Activated CD4-positive, CD25-positive, alpha-beta regulatory T cell treated with anti-CD3 and anti-CD28 coated beads, Interleukin-2, amount 50 U/mL, for 24 hours (primary cell): ENCODE measurements at places on chromosomes 3 and 15.
A peak's percentile ranks its signal among the peaks of the same experiment; 100 is the strongest.

DNA sequence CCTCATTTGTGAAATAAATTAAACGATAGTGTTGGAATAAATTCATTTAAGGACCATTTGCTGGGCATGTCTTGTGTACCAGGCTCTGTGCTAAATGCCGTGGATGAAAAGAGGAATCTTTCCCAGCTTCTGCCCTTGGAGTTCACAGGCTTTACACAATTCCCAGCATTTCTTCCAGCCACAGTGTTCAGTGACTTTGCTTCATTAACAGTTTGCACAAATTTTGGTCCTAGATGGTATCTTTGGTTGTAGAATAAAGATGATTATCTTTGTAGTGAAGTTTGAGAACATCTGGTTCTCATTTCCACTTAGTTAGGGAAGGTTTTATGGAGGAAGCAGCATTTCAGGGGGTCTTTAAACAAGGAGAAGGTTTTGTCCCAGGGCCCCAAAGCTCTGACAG lies 100.1 kb downstream of the LRTM1 start:
- no peak for ATAC-seq

DNA sequence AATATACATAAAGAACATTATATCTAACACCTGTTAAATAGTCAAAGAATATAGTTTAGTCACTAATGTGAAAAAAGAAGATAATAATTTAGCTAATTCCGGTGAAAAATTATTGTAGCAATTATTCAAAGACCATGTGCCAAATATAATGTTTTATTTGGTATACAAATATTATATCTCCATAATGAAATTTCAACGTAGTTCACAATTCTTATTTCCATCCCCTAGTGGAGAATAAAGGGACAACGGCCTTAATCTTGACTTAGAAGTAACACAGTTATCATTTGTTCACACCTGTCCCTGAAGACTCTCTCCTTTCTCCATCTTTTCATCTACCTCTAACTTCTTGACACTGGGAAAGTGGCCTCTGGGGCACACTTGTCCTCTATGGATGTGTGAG lies 213.4 kb downstream of the ERC2 start:
- no peak for ATAC-seq

- ATAC-seq, result no peak
These were observed 26.6 kb downstream of the ACKR4 start for GRCh38 chr3:132623646-132624045.

GRCh38 chr15:71066983-71067382 lies 48.3 kb upstream of the THSD4 start:
- no peak for ATAC-seq

DNA sequence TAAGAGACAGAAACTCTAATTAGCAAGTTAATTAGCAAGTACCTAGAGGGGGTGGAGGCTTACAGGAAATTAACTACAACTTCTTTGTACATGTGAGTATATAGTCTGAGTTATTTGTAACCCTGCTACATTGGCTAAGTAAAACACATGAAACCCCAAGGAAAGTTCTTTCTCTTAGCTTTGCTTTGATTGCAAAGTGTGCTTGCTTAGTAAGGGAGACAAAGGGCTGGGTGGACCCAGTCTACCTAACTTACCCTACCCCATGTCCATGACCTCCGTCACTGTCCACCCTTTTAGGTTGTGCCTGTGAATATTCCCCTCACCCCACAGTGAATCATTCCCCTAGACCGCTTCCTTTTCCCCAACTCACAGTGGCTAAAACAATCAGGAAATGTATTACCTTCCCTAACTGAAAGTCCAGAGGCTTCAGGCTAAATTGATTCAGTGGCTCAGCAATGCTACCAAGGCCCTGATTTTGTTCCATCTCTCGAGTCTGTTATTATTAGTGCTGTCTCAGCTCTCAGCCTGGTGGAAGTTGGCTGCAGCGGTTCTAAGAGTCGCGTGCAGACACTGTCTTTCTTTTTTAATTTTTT lies 31.1 kb upstream of the RYR3 start:
- ATAC-seq, result no peak

GRCh38 chr15:39140060-39140604 lies 440.7 kb upstream of the THBS1 start:
- ATAC-seq, result no peak

GRCh38 chr3:196378146-196378841 lies 40.1 kb upstream of the TM4SF19 start:
- ATAC-seq, result no peak

GRCh38 chr15:40061212-40061901 lies 22.4 kb upstream of the SRP14 start:
- peak; percentile 58 for ATAC-seq

GRCh38 chr15:24729760-24730159 lies 54.2 kb downstream of the NPAP1 start:
- no peak for ATAC-seq

DNA sequence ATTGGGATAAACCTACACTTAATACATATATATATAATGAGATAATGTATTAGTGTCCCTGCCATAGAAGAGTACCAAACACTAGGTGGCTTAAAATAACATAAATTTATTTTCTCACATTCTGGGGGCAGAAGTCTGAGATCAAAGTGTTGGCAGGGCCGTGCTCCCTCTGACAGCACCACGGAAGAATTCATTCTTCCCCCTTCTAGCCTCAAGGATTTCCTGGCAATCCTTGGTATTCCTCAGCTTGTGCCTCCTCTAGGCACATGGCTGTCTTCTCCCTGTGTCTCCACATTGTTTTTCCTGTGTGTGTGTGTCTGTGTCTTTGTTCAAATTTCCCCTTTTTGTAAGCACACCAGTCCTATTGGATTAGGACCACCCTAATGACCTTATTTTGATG lies 115.2 kb upstream of the AGBL1 start:
- no peak for ATAC-seq

DNA sequence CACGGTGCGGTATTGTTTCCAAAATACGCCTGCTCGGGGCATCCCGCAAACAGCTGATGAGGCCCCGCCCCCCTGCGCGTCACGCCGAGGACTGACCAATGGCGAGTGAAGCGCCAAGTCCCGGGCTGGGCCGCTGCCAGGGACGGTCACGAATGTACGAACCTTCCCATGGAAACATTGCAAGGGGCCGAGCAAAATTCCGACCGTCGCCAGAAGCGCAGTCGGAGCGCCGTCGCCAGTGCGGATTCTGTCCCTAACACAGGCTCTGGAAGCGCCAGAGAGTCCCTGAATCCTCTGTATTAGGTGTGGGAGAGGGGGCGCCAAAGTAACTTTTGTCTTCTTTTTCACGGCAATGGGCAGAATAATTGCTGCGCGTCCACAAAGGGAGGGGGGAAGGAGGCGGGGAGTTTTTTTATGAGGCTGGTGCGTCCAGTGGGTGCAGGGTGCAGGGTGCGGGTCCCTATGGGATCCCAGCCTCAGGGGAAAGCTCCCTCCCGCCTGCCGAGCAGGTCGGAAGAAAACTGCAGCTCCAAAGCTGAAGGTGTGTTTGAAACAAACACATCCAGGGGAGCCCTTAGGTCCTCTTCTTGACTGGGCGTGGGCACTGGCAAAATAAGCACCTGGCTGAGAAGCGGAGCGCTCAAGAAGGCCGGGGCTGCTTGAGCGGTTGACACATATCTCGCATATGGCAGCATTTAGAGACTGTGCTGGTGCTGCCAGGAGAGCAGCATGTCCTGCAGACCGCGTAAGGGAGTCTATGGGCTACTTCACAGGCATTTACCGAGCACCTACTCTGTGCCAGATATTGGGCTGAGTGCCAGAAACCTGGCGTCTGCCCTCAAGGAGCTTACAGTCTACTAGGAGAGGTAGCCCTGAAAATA lies at the start of gene BMF:
TSS of gene BMF (minus strand) at position 25 of the 881 bp plus-strand sequence. CDS start 2,793 bp downstream, outside the sequence.
- peak; percentile 81 for ATAC-seq

DNA sequence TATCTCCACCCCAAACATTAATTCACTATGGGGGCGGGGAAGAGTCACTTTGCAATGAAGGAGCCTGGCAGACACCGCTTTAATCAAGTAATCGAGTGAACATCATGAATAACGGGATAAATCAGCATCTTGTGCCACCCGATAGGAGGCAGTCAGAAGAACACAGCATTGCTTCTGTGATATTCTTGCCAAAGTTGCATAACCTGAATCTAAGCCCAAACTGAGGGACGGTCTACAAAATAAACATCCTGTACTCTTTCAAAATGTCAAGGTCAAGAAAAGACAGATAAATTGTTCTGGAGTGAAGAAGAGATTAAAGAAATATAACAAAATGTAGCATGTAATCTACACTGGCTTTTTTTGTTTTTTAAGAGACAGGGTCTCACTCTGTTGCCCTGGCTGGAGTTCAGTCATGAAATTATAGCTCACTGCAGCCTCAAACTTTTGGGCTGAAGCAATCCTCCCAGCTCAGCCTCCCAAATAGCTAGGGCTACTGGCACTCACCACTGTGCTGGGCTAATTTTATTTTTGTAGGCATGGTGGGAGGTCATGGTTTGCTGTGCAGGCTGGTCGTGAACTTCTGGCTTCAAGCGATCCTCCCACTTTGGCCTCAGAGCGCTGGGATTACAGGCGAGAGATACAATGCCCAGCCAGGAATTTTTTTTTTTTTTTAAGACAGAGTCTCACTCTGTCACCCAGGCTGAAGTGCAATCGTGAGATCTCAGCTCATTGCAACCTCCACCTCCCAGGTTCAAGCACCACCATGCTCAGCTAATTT lies 20.1 kb upstream of the VWA5B2 start:
- no peak for ATAC-seq

- ATAC-seq, result no peak
These were observed 6.9 kb downstream of the ATXN7 start for GRCh38 chr3:63870615-63871005.

- ATAC-seq, result no peak
These were observed 264.1 kb downstream of the CD47 start for GRCh38 chr3:107826727-107827126.

GRCh38 chr3:42134867-42135464 lies 43.8 kb downstream of the TRAK1 start:
- no peak for ATAC-seq

GRCh38 chr3:38136777-38137614 lies at the start of gene ACAA1:
Gene ACAA1, minus strand, starts transcription at chr3:38137127. Its CDS starts 92 bp downstream, at chr3:38137035.
- ATAC-seq, result peak; percentile 96

DNA sequence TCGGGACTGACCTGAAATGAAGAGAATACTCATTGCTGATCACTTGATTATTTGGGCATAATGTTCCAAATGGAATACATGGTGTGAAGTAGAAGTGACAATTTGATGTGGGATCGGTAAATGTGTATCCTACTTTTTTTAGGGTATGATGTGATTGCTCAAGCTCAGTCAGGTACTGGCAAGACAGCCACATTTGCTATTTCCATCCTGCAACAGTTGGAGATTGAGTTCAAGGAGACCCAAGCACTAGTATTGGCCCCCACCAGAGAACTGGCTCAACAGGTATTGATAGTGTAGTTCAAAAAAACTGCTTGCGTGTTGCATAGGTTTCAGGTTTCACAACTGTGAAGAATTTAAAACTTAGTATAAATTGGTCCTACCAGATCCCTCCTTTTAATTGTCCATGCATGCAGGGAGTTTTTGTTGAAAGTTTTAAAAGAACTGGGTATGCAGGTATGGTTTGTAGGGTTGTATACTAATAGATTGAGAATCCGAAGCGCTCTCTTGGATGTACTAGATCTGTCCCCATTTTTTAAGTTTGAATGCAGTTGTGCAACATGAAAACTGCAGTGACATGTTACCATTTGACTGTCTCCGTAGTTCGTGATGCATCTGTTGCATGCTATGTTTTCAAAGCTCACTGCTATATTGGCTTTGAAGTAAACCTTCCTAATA lies 1.6 kb downstream of the EIF4A2 start:
- no peak for ATAC-seq

DNA sequence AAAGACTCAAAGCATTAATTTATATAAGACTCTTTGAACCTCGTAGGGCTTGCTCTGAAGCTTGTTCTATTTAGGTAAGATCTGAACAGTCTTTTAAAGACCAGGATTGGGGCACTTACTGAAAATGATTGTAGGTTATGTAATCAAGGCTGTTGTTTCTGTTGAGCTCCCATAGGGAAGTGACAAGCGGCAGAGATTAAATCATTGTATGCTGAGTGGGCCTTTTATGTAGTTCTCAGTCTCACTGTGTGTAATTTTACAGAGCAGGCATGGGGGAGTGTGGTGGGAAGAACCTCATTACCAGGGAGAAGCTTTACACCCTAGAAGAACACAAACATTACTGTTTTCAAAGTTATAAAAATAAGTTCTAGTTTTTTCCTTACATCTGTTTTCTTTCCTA lies 160.0 kb upstream of the SNTN start:
- ATAC-seq, result no peak

GRCh38 chr15:63292771-63293170 lies 15.4 kb downstream of the APH1B start:
- ATAC-seq, result no peak

DNA sequence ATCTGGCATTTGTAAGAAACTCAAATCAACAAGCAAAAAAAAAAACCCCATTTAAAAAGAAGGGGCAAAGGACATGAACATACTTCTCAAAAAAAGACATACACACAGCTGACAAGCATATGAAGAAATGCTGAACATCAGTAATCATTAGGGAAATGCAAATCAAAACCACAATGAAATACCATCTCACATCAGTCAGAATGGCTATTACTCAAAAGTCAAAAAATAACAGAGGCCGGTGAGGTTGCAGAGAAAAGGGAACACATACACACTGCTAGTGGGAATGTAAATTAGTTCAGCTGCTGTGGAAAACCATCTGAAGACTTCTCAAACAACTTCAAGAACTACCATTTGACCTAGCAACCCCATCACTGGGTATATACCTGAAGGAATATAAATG lies 199.4 kb upstream of the THBS1 start:
- ATAC-seq, result no peak

DNA sequence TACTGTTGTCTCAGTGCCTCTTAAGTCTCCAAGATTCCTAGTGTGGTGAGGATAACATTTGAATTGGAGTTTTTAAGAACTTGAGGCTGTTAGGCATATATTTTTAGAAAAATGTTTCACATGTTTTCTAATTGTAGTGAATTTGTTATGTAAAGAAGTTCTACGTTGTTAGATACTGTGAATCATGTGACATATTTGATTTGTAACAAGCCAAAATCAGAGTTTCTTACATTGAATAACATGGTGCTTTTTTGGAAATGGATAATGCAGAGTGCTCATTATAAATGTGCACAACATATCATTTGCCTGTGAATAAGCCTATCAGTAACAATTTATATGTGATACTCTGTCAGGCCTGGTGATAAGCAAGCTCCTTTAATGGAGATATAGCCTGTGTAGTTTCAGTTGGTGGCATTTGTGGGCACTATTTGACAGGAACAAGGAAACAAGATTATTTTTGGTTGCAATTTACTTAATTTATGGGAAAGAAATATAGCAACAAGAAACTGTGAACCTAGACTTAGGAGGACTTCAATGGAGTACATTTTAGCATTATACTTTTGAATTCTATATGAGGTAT lies 328.8 kb downstream of the ARPP21 start:
- no peak for ATAC-seq

DNA sequence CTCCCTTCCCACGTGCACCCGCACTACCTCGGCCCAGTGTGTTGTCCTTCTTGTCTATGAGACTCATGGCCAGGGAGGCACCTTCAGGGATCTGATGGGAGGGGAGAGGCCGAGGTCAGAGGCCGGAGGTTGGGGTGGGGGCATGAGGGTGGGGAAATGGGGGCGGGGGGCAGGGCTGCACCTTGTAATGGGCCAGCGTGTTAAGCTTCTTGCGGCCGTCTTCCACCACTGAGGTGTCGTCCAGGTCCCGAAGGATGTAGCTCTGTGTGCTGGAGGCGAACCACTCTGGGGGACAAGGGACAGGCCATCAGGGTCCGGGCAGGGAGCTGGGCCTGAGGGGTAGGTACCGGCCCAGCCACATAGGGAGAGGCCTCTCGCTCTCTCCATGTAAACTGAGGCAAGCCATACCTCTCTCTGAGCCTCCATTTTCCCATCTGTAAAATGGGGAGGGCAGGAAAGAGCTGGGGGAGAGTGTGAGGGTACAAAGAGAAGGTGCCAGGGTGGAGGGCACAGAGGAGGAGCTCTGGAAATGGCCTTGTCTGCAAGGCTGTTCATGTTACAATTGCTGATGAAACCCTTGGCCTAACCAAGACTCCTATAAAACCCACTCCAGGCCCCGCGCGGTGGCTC lies 18.8 kb downstream of the H1-8 start:
- ATAC-seq, result no peak
